ENCODE measurements at places on chromosomes 5 and 9. TPM values are rescaled to one million over a fixed set of nuclear protein-coding genes. Genes with fewer than 3 reads are reported as not detected.
A peak's percentile ranks its signal among the peaks of the same experiment; 100 is the strongest.

The PKD2L2 gene
- total RNA-seq, result not detected

The CER1 gene
- total RNA-seq, result not detected

The ROPN1L gene
- 0.52 TPM for total RNA-seq

The PCDHB12 gene
- total RNA-seq, result 0.68 TPM

The RASEF gene
- not detected for total RNA-seq

The FOXD4L5 gene
- 0.09 TPM for total RNA-seq

The PCDHGA5 gene
- total RNA-seq, result 0.99 TPM

The PCDHA13 gene
- not detected for total RNA-seq

The WDR31 gene
- total RNA-seq, result 0.84 TPM

The FGF18 gene
- not detected for total RNA-seq

The KCNV2 gene
- total RNA-seq, result not detected

The BAAT gene
- not detected for total RNA-seq

The PRRC1 gene
- 96.1 TPM for total RNA-seq

The DDX4 gene
- total RNA-seq, result not detected

- H3K4me1 ChIP-seq, result peaks cover 42% of the 10 kb centered on the region
- H3K36me3 ChIP-seq, result peaks cover 11% of the 10 kb centered on the region
- H3K4me3 ChIP-seq, result no peak overlapping the region
- peak; percentile 24 for DNase-seq
- H3K27me3 ChIP-seq, result peaks cover 34% of the 10 kb centered on the region
- no peak overlapping the region for H3K27ac ChIP-seq
These were observed 38.2 kb upstream of the TEX48 start for GRCh38 chr9:114720086-114720676.

GRCh38 chr9:101738566-101739183 is at the start of gene GRIN3A:
Gene GRIN3A, minus strand, starts transcription at chr9:101738647. Its CDS starts 668 bp downstream, at chr9:101737979.
- no peaks in the 10 kb centered on the region for H3K4me1 ChIP-seq
- H3K27ac ChIP-seq, result no peak within 1 kb of the TSS

DNA sequence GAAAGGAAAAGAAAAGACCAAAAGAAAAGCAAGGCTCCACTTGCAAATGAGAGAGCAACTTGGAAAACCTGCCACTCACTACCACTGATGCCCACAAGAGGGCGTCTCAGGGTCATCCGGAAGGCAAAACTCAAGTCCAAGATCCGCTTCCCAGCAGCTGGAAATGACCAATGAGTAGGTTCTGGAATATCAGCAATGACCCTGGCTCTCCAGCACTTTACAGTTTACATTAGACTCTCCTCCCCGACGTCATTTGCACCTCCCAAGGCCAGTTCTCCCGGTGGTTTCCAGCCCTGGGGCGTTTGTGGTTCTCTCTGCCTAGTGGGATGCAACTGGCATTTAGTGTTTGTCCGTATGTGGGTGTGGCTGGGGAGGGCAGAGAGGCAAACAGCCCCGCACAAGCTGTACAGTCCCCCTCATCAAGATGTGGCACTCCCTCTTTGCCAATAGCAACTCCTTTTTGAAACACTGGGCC is 193.8 kb upstream of the ZNF618 start:
- H3K27me3 ChIP-seq, result peaks cover 12% of the 10 kb centered on the region
- peaks cover 19% of the 10 kb centered on the region for H3K4me1 ChIP-seq
- H3K36me3 ChIP-seq, result no peaks in the 10 kb centered on the region
- H3K27ac ChIP-seq, result peak overlapping the region; percentile 69

- H3K4me3 ChIP-seq, result no peak overlapping the region
- no peaks in the 10 kb centered on the region for H3K27me3 ChIP-seq
- no peak overlapping the region for H3K27ac ChIP-seq
- peaks cover 80% of the 10 kb centered on the region for H3K4me1 ChIP-seq
- DNase-seq, result no peak
These were observed 41.9 kb downstream of the LURAP1L start for GRCh38 chr9:12816656-12817101.

DNA sequence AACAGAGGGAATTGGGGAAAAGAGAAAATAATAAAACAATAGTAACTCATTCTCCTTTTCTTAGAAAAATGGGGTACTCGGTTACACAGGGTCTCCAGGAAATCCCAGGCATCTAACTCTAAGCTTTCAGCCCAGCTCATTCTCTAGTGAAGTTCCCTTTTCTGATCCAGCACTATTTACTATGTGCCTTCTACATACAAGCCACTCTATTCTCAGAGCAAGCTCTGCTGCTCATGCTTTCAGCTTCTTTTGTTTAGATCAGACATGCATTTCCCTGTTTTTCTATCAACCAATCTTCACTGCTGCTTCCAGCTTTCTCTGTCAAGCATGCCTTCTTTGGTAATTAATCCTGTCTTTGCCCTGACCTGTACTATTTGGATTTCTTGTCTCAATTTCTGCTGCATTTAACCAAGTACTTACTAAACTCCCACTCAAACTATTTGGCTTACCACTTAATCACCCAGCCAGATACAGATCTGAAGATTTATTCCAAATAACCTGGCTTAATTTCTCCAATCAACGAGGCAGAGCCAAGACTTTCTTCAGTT is 25.3 kb downstream of the OSMR start:
- peaks cover 36% of the 10 kb centered on the region for H3K36me3 ChIP-seq
- H3K27me3 ChIP-seq, result no peaks in the 10 kb centered on the region
- H3K27ac ChIP-seq, result peak overlapping the region; percentile 91
- H3K4me1 ChIP-seq, result peaks cover 84% of the 10 kb centered on the region

GRCh38 chr5:67262206-67262605 is 65.6 kb upstream of the CD180 start:
- H3K4me1 ChIP-seq, result peaks cover 11% of the 10 kb centered on the region
- DNase-seq, result no peak
- H3K27me3 ChIP-seq, result no peaks in the 10 kb centered on the region
- H3K36me3 ChIP-seq, result no peaks in the 10 kb centered on the region

GRCh38 chr5:155616779-155617392 is 603.3 kb downstream of the KIF4B start:
- DNase-seq, result no peak
- H3K27ac ChIP-seq, result no peak overlapping the region
- no peaks in the 10 kb centered on the region for H3K27me3 ChIP-seq
- no peaks in the 10 kb centered on the region for H3K36me3 ChIP-seq

DNA sequence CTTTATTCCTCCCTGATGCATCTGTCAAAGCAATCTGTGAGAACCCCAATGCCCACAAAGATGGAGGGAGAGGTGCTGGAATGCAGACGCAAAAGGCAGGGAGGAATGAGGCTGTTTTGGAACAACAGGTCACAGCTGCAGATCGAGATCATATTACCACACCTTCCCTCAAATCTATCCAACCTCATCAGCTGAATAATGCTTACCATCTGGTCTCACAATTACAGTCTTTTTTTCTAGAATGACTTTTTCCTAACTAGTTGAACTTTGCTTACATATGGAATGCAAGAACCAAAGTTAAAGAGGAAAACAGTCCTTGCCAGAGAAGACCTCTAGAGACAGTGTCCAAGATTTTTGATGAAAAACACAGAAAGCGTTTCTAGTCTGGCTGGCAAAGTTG is 158.1 kb downstream of the LPAR1 start:
- H3K4me1 ChIP-seq, result peaks cover 70% of the 10 kb centered on the region
- peak; percentile 15 for DNase-seq
- peak overlapping the region; percentile 9 for H3K27ac ChIP-seq
- H3K4me3 ChIP-seq, result peak overlapping the region; percentile 6

DNA sequence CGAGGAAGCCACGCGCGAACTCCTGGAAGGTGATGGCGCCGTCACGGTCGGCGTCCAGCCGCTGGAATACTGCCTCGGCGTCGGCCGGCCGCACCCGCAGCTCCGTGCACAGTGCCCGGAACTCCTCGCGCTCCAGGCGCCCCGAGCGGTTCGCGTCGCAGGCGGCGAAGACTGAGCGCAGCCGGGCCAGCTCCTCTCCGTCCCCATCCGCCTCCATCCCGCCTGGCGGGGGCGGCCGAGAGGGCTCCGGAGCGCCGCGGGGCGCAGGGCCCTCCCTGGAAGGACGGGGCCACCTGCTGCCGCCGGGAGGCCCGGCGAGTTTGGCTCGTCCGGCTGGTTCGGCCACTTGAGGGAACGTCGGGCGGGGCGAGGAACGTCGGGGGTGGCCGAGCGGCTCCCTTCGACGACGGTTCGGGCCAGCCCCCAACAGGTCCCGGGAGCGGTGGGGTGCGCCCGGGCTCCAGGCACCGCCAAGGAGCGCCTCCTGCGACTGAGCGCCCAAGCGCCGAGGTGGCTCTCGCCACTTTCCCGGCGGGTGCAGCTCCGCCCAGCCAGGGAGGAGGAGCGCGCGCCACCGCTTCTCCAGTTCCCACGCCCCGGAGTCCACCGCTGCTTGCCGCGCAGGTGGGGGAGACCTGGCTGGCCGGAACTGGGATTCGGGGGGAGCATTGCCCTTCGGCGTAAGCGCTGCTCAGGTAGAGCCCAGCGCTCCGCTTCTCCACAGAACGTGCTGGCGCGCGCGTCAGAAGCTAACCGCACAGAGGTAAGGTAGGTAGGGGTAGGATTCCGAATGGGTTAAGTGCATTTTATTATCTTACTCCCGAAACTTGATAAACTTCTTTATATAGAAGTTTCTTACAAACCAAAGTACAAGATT is at the start of gene RASEF:
Gene RASEF (minus strand): TSS at position 492 of the 877 bp plus-strand sequence. CDS start 275 bp downstream, at position 217.
- H3K27ac ChIP-seq, result no peak within 1 kb of the TSS
- no peak for DNase-seq
- H3K4me1 ChIP-seq, result peaks cover 40% of the 10 kb centered on the region
- peak within 1 kb of the TSS; percentile 83 for H3K4me3 ChIP-seq

GRCh38 chr5:150317048-150318003 is 14.6 kb upstream of the ARSI start:
- no peaks in the 10 kb centered on the region for H3K36me3 ChIP-seq
- peaks cover 5% of the 10 kb centered on the region for H3K27me3 ChIP-seq
- peaks cover 84% of the 10 kb centered on the region for H3K4me1 ChIP-seq
- DNase-seq, result peak; percentile 91

- H3K27me3 ChIP-seq, result peaks cover 3% of the 10 kb centered on the region
- H3K4me1 ChIP-seq, result no peaks in the 10 kb centered on the region
- H3K4me3 ChIP-seq, result no peak overlapping the region
- H3K27ac ChIP-seq, result no peak overlapping the region
- DNase-seq, result no peak
These were observed 205.1 kb downstream of the SNCAIP start for GRCh38 chr5:122517091-122517490.
